ENCODE measurements at places on chromosomes 6 and 20. TPM values are rescaled to one million over a fixed set of nuclear protein-coding genes. Genes with fewer than 3 reads are reported as not detected.
A peak's percentile ranks its signal among the peaks of the same experiment; 100 is the strongest.

- DNase-seq, result no peak
Measured at GRCh38 chr6:14621518-14621917, 503.9 kb downstream of the CD83 start.

GRCh38 chr6:15036690-15037245 lies 209.1 kb upstream of the JARID2 start:
- DNase-seq, result peak; percentile 98

- no peak for DNase-seq
Measured at GRCh38 chr6:106614592-106615257, 14.6 kb downstream of the RTN4IP1 start.

- no peak for DNase-seq
Measured at GRCh38 chr20:37231947-37232630, 29.5 kb downstream of the GHRH start.

- no peak for DNase-seq
Measured at GRCh38 chr6:163398115-163398514, 16.4 kb upstream of the QKI start.

GRCh38 chr6:37565267-37566110 lies 65.8 kb upstream of the CCDC167 start:
- no peak for DNase-seq

Gene LHFPL5
- total RNA-seq, result not detected

Data from gastrocnemius medialis (tissue), 4 donors.